ENCODE measurements at places on chromosomes 11 and 22. TPM values are rescaled to one million over a fixed set of nuclear protein-coding genes. Genes with fewer than 3 reads are reported as not detected.

Gene OR8D1
- under 0.01 TPM for total RNA-seq

Gene OR51E2
- total RNA-seq: 0.11 TPM

Gene YPEL4
- total RNA-seq: 0.66 TPM

Gene OR52N4
- not detected for total RNA-seq

Gene TSSK2
- total RNA-seq: not detected

Gene SYT7
- total RNA-seq: 31.4 TPM

Gene ASPHD2
- total RNA-seq: 1.00 TPM

Gene FAU
- 229 TPM for total RNA-seq

Gene DNAJB7
- total RNA-seq: not detected

Gene GAL3ST1
- 0.11 TPM for total RNA-seq

Gene MS4A10
- not detected for total RNA-seq

Gene BTBD18
- total RNA-seq: not detected

Gene SHISA8
- total RNA-seq: not detected
